ENCODE measurements at places on chromosomes 3 and 15.
A peak's percentile ranks its signal among the peaks of the same experiment; 100 is the strongest.

DNA sequence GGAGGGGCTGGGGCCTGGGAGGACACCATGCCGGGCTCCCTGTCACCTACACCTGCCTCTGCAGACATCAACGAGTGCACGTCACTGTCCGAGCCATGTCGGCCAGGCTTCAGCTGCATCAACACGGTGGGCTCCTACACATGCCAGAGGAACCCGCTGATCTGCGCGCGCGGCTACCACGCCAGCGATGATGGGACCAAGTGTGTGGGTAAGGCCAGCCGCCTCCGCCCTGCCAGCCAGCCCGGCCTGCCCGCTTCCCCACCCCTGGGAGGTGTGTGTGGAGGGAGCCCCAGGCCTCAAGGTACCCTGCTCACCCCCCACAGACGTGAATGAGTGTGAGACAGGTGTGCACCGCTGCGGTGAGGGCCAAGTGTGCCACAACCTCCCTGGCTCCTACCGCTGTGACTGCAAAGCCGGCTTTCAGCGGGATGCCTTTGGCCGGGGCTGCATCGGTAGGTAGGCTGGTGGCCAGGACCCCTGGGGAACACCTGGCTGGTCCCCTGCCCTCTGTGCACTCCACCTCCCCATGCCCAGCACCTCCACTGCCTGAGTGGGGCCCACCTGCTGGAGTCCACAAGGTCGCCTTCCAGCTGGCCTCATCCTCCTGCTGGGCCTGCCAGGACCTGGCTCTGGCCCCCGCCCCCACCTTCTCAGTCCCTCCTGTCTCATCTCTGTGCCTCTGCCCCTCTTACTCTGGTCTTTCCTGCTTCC, 80.1 kb downstream of the FBLN2 start:
- H3K27me3 ChIP-seq = peaks cover 4% of the 10 kb centered on the region
- DNase-seq = no peak
- H3K4me1 ChIP-seq = no peaks in the 10 kb centered on the region
- no peak overlapping the region for H3K4me3 ChIP-seq

- H3K27me3 ChIP-seq = peaks cover 8% of the 10 kb centered on the region
- H3K36me3 ChIP-seq = no peaks in the 10 kb centered on the region
- H3K27ac ChIP-seq = no peak overlapping the region
- no peaks in the 10 kb centered on the region for H3K4me1 ChIP-seq
- no peak for DNase-seq
- H3K4me3 ChIP-seq = no peak overlapping the region
Measured at GRCh38 chr15:21260966-21261395, 179.3 kb downstream of the POTEB3 start.

GRCh38 chr3:70927239-70927638, 614.8 kb upstream of the MDFIC2 start:
- H3K4me1 ChIP-seq = no peaks in the 10 kb centered on the region
- no peak overlapping the region for H3K27ac ChIP-seq
- H3K27me3 ChIP-seq = peaks cover 4% of the 10 kb centered on the region
- DNase-seq = no peak
- no peaks in the 10 kb centered on the region for H3K36me3 ChIP-seq
- no peak overlapping the region for H3K4me3 ChIP-seq

DNA sequence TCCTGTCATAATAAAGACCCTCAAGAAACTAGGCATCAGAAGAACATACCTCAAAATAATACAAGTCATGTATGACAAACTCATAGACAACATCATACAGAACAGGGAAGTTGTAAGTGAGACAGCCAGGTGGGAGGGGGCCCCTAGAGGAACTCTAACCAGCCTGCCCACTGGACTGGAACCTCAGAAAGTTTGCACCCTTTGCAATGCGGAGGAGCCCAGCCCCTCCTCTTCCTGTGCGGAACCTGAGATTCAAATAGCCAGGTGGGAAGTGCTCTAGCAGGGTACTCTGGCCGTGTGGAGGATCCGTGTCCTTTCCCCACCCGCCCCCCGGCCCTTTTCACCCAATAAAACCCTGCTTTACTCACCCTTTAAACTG, 387.0 kb upstream of the CBLB start:
- peaks cover 18% of the 10 kb centered on the region for H3K36me3 ChIP-seq
- no peak overlapping the region for H3K4me3 ChIP-seq
- peaks cover 8% of the 10 kb centered on the region for H3K4me1 ChIP-seq
- no peak for DNase-seq

GRCh38 chr3:18531662-18532061, 106.5 kb upstream of the SATB1 start:
- H3K27ac ChIP-seq = peak overlapping the region; percentile 10
- H3K36me3 ChIP-seq = peaks cover 35% of the 10 kb centered on the region
- H3K4me3 ChIP-seq = no peak overlapping the region

DNA sequence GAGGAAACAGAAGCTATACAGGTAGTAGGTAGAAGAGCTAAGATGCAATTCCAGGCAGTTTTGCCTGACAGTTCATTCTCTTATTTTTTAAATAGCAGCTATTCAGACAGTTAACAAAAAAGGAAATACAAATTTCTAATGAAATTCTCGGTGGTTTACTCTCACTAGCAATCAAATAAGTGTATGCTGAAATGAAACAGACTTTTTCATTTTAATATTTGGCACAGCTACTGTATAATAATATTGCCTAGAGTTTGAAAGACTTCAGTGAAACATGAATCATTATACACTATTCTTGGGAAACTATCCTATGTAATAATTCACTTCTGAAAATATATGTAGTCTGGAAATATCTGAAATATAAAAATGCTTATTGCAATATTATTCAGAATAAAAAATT, 463.2 kb upstream of the AGTR1 start:
- no peak for DNase-seq
- H3K27me3 ChIP-seq = peaks cover 1% of the 10 kb centered on the region
- no peak overlapping the region for H3K4me3 ChIP-seq
- H3K27ac ChIP-seq = no peak overlapping the region

- H3K27ac ChIP-seq = no peak overlapping the region
- no peaks in the 10 kb centered on the region for H3K4me1 ChIP-seq
- H3K27me3 ChIP-seq = no peaks in the 10 kb centered on the region
- no peaks in the 10 kb centered on the region for H3K36me3 ChIP-seq
Measured at GRCh38 chr3:135678386-135678785, 287.1 kb upstream of the PPP2R3A start.

GRCh38 chr15:67592245-67592644, 49.7 kb downstream of the MAP2K5 start:
- no peak overlapping the region for H3K27ac ChIP-seq
- no peaks in the 10 kb centered on the region for H3K4me1 ChIP-seq
- DNase-seq = no peak

- peaks cover 29% of the 10 kb centered on the region for H3K4me1 ChIP-seq
- no peak overlapping the region for H3K4me3 ChIP-seq
- peaks cover 17% of the 10 kb centered on the region for H3K36me3 ChIP-seq
- H3K27me3 ChIP-seq = no peaks in the 10 kb centered on the region
- H3K27ac ChIP-seq = no peak overlapping the region
- no peak for DNase-seq
Measured at GRCh38 chr15:41438206-41438605, 21.3 kb downstream of the RTF1 start.

GRCh38 chr3:189144645-189145044, 27.1 kb upstream of the TPRG1 start:
- peaks cover 1% of the 10 kb centered on the region for H3K36me3 ChIP-seq
- no peak overlapping the region for H3K4me3 ChIP-seq
- H3K27me3 ChIP-seq = peaks cover 6% of the 10 kb centered on the region
- H3K4me1 ChIP-seq = peaks cover 59% of the 10 kb centered on the region
- DNase-seq = peak; percentile 17

DNA sequence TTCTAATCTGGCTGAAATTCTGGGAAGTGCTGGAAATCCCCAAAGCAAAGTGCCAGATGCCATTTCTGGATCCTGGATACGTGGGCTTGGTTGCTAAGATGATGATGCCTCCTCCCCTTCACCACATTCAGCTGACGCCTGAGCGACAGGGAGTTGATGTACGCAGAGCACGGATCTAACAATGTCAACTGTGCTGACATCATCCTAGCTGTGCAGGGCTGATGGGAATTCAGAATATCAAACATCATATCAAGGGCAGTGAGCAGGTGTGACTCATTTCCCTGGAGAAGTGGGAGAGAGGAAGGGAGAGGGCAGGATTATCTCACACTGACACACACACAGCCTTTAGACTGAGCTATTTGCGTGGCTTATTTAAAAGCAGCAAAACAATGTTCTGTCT, 92.6 kb upstream of the ZBTB20 start:
- no peak overlapping the region for H3K27ac ChIP-seq
- H3K36me3 ChIP-seq = no peaks in the 10 kb centered on the region
- DNase-seq = no peak
- H3K4me3 ChIP-seq = no peak overlapping the region

GRCh38 chr3:163953526-163953925, 1124.8 kb downstream of the SI start:
- no peaks in the 10 kb centered on the region for H3K27me3 ChIP-seq
- no peak for DNase-seq

- no peaks in the 10 kb centered on the region for H3K36me3 ChIP-seq
- DNase-seq = no peak
- H3K4me1 ChIP-seq = no peaks in the 10 kb centered on the region
Measured at GRCh38 chr3:147336543-147337278, 69.6 kb downstream of the ZIC4 start.

DNA sequence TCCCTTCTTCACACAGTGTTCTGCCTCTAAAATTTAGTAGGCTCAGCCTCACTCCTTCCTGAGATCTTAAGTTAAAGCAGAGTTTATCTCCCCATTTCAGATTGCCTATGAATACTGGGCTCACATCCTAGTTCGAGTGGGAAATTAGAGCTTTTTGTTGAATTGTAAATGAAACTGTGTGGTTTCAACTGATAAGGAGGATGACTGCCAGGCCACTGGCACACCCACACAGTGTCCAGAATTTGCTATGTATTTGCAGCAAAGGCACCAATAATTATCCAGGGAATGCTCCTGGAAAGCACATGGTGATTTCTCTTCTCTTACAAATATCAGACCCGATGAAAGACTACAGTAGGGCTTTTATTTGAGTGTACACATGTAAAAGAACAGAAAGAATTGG, 308.1 kb upstream of the COL8A1 start:
- DNase-seq = no peak
- no peak overlapping the region for H3K4me3 ChIP-seq
- no peak overlapping the region for H3K27ac ChIP-seq
- H3K4me1 ChIP-seq = no peaks in the 10 kb centered on the region
- H3K27me3 ChIP-seq = no peaks in the 10 kb centered on the region

DNA sequence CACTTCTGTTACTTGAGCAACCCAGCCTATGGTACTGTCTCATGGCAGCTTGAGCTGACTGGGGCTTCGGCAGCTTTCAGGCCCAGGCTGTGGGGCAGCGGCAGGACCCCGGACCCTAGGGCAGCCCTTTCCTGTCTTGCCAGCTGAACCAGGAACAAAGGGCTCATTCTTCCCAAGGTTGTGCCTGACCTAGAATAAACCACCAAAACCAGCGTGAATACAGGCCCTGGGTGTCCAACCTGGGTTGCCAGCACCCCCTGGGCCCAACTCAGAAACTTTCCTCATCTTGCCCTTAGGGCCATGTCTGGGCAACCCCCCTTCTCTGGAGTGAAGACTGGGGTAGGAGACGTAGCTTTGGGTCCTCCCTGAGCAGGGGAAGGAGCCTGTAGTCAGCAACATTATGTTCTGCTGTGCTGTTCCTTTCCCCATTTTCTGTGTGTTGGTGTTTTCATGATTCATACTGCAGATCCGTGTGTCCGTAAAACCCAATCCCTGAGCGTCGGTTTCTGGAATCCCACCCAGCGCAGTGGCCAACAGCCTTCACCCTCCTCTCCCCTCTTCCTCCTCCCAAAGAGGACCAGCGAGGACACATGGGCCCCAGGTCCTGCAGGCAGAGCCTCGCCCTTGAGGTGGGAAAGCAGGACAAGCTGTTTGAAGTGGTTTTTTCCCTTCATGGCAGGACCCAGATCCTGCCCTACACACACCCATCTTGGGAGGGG, 33.5 kb downstream of the TKT start:
- peaks cover 22% of the 10 kb centered on the region for H3K36me3 ChIP-seq
- H3K4me1 ChIP-seq = peaks cover 6% of the 10 kb centered on the region
- H3K27me3 ChIP-seq = no peaks in the 10 kb centered on the region
- H3K4me3 ChIP-seq = no peak overlapping the region
- no peak for DNase-seq

- no peak for DNase-seq
- H3K36me3 ChIP-seq = no peaks in the 10 kb centered on the region
- H3K27me3 ChIP-seq = peaks cover 1% of the 10 kb centered on the region
- no peak overlapping the region for H3K4me3 ChIP-seq
- H3K27ac ChIP-seq = no peak overlapping the region
Measured at GRCh38 chr3:34256021-34256420, 457.6 kb downstream of the PDCD6IP start.

DNA sequence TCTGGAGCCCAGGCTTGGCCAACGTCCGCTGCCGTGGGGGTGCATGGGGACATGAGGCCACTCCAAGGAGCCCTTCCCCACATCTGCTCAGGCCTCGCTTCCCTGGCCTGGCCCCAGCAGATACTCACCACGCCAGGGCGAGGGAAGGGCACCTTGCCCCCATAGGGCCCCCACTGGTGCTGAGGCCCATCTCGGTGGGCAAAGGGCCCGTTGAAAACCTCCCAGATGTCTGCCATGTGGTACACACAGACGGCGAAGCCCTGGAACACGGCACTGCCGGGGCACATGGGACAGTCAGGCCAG, 4.7 kb downstream of the SEMA3G start:
- H3K4me3 ChIP-seq = no peak overlapping the region
- H3K4me1 ChIP-seq = no peaks in the 10 kb centered on the region
- no peaks in the 10 kb centered on the region for H3K36me3 ChIP-seq

GRCh38 chr3:197730200-197730599, 6.5 kb downstream of the RUBCN start:
- H3K4me1 ChIP-seq = peaks cover 41% of the 10 kb centered on the region
- peaks cover 9% of the 10 kb centered on the region for H3K36me3 ChIP-seq
- H3K4me3 ChIP-seq = no peak overlapping the region
- no peaks in the 10 kb centered on the region for H3K27me3 ChIP-seq
- DNase-seq = no peak
- peak overlapping the region; percentile 8 for H3K27ac ChIP-seq

- no peak overlapping the region for H3K4me3 ChIP-seq
- H3K27ac ChIP-seq = no peak overlapping the region
- no peaks in the 10 kb centered on the region for H3K36me3 ChIP-seq
- no peaks in the 10 kb centered on the region for H3K4me1 ChIP-seq
Measured at GRCh38 chr3:163879172-163879571, 1199.1 kb downstream of the SI start.

GRCh38 chr3:141875374-141875892, 1.0 kb upstream of the ATP1B3 start:
- peaks cover 30% of the 10 kb centered on the region for H3K4me1 ChIP-seq
- H3K36me3 ChIP-seq = peaks cover 20% of the 10 kb centered on the region
- H3K4me3 ChIP-seq = peak overlapping the region; percentile 92
- peak overlapping the region; percentile 90 for H3K27ac ChIP-seq

- no peak for DNase-seq
- no peaks in the 10 kb centered on the region for H3K27me3 ChIP-seq
- H3K4me3 ChIP-seq = no peak overlapping the region
- H3K4me1 ChIP-seq = no peaks in the 10 kb centered on the region
Measured at GRCh38 chr3:168796339-168796738, 700.6 kb upstream of the GOLIM4 start.

DNA sequence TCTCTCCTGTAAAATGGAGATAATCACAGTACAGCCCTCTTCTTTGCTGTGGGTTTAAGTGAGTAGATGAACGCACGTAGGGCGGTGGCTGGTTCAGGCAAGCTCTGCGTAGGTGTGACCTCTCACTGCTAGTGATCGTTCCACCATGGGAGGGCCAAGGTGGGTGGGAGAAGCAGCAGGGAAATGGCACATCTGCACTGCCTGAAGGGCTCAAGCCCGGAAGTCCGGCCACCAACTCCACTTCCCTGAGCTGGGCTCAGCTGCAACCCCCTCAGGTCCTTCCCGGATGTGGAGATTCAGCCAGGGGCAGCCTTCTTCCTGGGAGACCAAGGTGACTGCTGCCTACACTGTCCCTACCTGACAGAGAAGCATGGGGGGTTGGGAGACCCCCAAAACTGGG, 102.9 kb downstream of the ADCY5 start:
- DNase-seq = no peak
- H3K36me3 ChIP-seq = no peaks in the 10 kb centered on the region
- H3K27me3 ChIP-seq = peaks cover 7% of the 10 kb centered on the region
- H3K27ac ChIP-seq = no peak overlapping the region
- H3K4me1 ChIP-seq = peaks cover 18% of the 10 kb centered on the region
